ENCODE measurements at places on chromosomes 6 and 20.

GRCh38 chr6:119517428-119517827 lies 167.9 kb upstream of the MAN1A1 start:
- DNase-seq, result no peak

DNA sequence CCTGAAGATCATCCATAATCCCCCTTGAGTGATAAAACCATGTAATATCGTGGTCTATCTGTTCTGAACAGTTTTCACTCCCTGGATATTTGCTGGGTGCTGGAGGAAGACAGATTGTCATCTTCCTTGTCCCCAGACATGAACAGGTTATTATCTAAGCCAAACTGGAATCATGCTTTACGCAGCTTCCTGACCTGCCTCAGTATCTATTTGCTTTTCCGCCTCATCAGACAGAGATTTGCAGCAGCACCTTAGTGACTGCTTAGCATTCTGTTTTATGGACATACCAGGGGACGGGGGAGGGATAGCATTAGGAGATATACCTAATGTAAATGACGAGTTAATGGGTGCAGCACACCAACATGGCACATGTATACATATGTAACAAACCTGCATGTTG lies 124.6 kb downstream of the SLC23A2 start:
- DNase-seq, result no peak

GRCh38 chr6:152575621-152576150 lies 61.5 kb downstream of the SYNE1 start:
- DNase-seq, result no peak

DNA sequence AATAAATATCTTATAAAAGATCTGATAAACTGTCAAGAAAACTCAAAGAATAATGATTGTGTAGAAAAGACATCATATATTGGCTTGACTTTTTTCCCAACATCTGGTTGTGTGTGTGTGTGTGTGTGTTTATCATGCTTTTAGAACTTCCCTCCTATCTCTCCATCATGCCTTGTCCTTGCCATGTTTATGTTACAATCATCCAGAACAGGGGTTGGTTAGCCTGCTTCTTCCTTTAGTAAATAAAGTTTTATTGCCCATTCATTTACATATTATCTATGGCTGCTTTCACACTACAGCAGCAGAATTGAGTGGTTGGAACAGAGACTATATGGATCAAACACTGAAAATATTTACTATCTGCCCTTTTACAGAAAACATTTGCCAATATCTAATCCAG lies 52.8 kb upstream of the RIPOR2 start:
- no peak for DNase-seq

GRCh38 chr6:41934278-41935192 lies 7.1 kb downstream of the CCND3 start:
- no peak for DNase-seq

- DNase-seq, result no peak
Observed at GRCh38 chr6:113645986-113646385, 211.2 kb upstream of the MARCKS start.

GRCh38 chr6:551405-551804 lies 105.5 kb downstream of the HUS1B start:
- DNase-seq, result no peak

DNA sequence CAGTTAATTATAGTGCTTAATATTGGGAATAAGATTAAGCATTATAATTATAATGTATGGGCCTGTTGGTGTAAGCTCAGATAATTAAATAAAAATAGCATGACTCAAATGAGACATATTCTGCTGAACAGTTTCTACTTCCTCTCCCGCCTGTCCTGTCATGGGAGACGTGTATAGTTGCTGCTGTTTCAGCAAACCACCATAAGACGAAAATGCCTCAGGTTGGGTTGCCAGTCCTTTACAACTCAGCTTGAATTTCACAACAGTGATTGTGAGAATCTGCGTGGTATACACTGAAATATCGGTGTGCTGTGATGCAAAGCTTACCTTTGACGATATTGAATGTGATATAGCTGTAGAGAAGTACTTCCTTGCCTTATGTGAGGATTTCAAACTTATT lies 99.5 kb downstream of the POPDC3 start:
- no peak for DNase-seq

DNA sequence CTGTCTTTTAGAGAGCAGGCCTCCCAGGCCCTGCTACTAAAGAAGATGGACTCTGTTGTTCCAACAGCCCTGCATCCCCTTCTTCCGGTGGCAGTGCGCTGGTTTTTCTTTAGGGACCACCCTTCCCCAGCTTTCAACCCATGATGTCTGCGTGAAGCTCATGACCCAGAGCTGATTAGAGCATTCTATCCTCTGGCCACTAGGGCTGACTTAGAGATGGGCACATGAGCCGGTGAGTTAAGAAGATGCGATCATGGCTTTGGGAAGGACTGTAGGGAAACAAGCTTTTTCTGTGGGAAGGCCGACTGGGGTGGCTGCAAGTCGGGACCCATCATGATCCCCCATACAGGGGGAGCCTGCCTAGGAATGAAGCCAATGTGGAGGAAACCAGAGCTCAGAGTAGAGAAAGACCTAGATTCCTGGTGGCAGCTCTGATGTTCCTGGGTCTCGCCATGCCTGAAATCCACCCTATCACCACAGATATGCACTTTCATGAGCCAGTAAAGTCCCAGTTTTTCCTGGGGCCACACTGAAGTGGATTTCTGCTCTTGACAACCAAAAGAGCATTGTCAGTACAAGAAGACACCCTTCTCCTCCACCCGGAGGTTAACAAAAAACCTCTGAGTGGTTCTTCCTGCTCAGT lies 29.1 kb upstream of the STX16 start:
- DNase-seq, result no peak

- no peak for DNase-seq
Observed at GRCh38 chr6:66628917-66629316, 921.9 kb upstream of the EYS start.

- no peak for DNase-seq
Observed at GRCh38 chr6:30156262-30156599, 4.8 kb downstream of the TRIM10 start.

DNA sequence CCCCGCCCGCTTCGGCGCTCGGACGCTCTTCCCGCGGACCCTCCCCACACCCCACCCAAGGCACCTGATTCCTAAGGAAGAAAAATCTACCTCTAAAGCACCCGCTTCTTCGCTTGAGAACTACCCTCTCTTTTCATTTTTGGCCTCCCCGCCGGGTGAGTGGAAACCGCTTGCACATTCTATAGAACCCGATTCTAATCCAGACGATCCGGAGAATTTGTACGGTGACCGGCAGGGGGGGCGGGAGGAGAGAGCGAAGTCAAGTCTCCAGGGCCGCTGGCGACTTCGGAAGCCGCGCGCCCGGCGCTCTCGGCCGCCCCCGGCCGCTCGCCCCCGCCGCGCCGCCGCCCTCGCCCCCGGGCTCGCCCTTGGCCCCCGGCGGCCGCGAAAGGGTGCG lies at the start of gene RBM24:
Gene RBM24 (plus strand): TSS at position 262 of the 397 bp plus-strand sequence. CDS start 221 bp downstream, outside the sequence.
- no peak for DNase-seq

DNA sequence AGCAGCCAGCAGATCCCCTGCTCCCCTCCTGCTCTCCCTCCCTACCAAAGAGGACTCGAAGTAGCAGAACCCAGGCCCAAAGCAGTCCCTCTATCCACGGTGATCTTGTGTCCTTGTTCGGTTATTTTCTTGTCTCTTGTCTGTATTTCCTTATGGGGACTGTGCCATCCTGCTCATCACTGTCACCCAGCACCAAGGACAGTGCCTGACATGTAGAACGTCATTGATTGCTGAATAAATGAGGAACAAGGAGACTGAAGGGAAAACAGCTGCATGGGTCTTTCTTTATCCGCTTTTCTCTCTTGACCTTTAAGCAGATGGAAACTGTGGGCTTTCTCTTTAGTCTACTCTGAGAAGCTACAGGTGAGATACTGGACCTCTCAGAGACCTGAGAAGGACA lies 29.4 kb upstream of the ZNF831 start:
- no peak for DNase-seq

DNA sequence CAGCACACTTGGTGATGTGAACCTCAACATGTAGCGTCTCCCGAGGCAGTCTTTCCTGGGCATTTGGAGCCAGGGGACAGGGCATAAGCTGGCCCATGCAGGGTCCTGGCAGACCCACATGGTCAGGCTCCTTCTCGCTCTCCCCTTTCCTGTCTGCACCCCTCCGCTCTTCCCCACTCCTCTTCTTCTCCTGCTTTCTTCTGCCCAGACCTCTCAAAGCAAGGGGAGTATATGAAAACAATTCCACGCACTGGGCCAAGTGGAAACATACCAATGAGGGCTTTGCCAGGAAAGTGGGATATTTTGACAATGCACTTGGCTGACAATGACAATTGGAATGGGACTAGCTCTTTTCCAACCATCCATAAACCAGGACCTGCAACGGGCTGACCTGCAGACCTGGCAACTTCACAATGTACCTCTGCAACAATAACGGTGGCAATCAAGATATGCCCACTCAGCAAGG lies 58.9 kb upstream of the TRAF3IP2 start:
- DNase-seq, result no peak

- DNase-seq, result no peak
Observed at GRCh38 chr20:18052856-18053255, 4.9 kb downstream of the OVOL2 start.
